Stimulated activated effector memory CD8-positive, alpha-beta T cell treated with anti-CD3 and anti-CD28 coated beads, Interleukin-12 subunit alpha, Interleukin-12 subunit beta, amount 100 ng/mL, for 72 hours (primary cell): ENCODE measurements at places on chromosomes 7 and 10.

DNA sequence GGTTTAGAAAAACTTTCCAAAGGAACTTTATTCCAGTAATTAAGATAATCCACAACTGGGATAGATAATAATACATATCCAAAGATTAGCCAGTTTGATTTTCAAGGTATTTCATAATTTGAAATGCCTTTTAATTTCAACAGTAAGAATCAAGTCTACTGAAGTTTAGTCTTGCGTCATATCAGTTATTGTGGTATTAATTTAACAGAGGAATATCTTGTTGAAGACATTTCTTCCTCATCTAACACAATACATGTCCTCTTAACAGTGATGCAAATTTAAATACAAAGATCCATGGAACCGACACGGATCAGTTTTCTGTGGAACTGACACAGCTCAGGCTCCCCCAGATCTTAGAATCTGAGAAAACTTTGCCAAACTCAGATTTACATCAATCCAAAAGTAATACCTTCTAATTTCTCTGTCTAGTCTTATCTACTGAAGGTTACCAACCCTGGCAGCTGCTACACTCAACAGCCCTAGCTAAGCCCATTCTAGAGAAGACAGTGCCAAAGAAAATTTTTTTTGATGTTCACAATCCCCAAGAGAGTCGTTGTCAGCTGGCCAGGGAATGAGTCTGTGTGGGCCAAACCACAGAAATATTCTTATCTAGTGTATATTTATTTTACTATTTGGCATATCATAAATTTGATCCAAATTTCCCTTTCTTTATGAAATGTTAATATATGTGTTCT, 365.2 kb upstream of the MEOX2 start:
- DNase-seq = no peak

- DNase-seq = peak; percentile 95
Measured at GRCh38 chr10:75230600-75231038, 5.1 kb downstream of the COMTD1 start.

DNA sequence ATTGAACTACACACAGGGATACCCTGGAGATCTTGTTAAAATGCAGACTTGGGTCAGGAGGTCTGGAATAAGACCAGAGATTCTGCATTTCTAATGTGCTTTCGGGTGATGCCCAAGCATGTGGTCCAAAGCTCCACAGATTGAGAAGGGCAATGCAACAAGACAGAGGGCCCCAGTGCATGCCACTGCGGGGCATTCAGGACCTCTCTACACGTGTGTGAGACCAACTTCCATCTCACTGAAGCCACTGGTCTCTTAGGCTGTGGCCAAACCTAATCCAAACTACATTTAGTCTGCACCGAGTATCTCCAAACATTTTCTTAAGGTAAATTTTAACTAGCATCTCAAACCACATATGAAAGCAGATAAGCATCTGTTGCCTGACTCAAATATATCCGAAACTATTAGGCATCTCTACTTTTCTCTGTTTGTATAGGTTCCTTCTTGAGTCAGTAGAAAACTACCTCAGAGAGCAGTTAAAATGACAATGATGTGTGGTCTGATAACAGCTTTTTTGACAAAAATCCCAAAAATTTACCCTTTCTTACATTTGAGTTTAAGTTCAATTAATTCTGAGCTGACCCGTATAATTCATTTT, 107.5 kb downstream of the ELMO1 start:
- no peak for DNase-seq

DNA sequence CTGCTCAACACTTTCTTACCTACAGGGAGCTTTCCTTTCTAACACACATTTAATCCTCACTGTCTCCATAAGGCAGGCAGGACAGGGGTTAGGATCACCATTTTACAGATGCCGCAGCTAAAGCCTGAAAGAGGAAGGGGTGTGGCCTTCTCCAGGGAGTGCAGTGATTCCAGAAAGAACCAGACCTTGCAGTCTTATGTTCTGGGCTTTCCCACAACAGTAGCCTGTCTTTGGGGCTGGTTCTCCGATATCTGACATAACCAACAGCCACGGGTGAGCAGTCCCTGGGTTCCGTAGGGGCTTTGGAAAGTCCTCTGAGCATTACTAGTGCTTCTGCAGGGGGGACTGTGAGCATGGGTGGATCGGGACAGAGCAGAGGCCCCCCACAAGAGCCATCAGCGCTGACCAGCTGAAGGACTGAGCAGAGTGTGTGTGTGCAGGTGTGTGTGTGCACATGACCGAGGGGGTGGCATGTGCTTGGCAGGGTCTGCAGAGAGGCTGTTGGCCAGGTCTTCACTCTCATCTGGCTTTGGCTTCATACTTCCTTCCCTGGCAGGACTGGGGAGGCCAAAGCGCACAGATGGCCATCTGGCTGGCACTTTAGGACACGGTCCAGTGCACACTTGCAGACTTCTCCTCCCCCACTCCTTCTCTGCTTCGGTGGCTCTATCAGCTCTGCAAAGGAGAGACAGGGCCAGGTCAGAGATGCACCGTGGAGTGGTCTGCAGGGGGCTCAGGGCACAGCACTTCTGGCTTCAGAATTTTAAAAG, 400.3 kb downstream of the RPS24 start:
- DNase-seq = no peak

GRCh38 chr7:90430614-90431460, 27.6 kb downstream of the CLDN12 start:
- no peak for DNase-seq

DNA sequence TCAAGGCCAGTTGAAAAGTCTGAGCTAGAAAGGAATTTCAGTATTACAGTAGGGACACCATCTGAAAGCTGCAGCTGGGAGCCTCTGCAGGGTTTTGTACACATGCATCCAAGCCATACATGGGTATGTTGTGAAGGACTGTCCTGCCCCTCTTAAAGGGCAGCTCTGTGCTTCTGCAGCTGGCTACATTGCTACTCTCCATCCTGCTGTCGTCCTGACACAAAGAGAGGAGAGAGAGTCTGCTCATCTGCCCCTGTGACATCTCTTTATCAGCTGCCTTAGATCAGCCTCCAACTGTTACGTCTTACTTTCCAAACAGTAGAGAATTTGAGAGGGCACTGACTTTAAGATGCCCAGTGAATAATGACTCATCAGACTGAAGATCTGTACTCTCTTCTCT, 602.7 kb downstream of the SORCS3 start:
- DNase-seq = no peak

DNA sequence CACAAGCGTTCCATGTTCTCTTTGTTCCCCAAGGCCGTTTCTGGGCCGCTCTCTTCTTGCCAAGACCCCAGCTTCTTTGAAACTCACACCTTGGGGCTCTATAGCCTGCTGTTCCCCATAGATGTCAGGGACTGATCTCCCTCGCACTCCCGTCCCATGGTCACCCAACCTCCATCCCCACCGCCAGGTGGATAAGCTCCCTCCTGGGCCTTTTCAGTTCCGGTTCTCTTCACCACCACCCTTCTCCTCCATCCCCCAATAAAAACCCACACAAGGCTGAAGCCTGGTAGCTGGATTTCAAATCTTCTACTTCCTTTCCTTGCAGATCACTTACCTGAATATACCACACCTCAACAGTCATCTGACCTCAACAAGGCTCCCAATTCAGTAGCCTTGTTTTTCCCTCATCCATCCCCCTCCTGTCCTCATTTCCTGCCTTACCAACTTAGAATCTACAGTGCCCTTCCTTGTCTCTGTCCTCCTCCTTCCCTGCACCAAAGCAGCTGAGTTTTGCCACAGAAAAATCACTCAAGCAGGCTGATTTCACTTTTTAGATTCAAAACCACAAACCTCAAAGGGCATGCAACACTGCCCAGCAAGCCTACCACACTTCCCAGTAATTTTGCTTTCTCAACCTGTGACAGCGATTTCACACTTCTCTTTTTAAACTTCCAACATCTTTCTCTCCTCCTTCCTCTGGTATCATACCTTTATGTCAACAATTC, 7.7 kb downstream of the SLC37A3 start:
- no peak for DNase-seq

DNA sequence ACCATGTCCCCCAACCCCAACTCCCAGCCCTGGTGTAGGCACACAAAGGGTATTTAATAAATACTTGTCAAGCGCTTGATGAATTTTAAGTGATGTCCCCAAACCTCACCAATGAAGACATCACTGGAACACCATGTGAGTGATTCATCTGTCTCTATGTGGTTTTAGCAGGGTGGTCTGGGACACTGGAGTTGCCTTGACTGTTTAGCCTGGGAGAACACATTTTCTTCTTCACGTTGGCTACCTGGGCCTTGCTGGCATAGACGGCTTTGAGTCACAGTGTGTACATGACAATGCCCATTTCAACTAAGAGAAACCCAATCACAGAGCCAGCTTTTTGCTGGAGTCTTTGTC, 24.8 kb upstream of the SHH start:
- no peak for DNase-seq

DNA sequence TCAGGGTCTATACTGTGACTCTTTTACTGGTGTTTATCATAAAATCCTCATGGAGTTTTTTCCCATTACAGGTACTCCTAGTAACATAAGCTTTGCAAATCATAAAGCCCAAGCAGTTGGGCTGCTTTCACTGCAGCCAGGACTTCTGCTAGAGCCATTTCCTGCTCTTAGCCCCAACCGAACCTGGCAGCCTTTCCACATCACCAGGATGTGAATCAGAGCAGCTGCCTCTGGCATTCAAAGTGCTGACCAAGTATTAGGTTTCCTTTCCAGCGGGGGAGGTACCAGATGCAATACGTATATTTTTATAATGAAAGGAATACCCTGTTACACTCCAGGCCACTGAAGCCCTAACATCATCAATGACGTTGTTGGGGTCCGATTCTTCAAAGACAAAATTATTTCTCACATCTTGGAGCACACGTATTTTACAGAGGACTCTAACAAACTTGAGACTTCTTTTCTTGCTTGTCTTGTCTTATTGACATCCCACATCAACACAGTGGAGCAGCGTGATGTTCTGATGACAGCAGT, 3.6 kb upstream of the HTR5A start:
- no peak for DNase-seq

GRCh38 chr7:23544913-23545354, 13.2 kb upstream of the TRA2A start:
- no peak for DNase-seq

- no peak for DNase-seq
Measured at GRCh38 chr10:49368256-49368655, 27.6 kb downstream of the DRGX start.

DNA sequence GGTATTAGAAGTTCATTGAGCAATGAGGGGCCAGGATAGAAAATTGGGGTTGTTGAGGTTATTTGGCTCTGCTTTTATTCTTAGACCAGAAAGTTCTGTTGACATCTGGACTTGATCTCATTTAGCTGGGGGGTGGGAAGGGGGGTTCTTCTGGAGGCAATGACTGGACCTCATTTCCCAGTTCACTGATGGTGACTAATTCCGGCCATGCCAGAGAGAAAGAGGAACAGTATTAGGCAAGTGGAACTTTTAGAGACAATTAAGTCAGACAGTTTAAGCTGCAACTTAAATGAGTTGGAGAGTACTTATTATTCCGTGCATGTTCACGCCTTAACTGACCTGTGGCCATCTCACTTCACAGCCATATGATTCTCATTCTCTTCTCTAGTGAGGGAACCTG, 512.5 kb downstream of the REEP3 start:
- no peak for DNase-seq

- DNase-seq = no peak
Measured at GRCh38 chr10:11678074-11678793, 63.9 kb upstream of the ECHDC3 start.

- DNase-seq = no peak
Measured at GRCh38 chr10:35421553-35422178, 85.4 kb downstream of the CCNY start.

- no peak for DNase-seq
Measured at GRCh38 chr7:22173685-22174573, 183.0 kb downstream of the RAPGEF5 start.

- no peak for DNase-seq
Measured at GRCh38 chr7:27198138-27198841, 1.6 kb downstream of the HOXA13 start.
